ENCODE measurements at places on chromosomes 2 and 18. TPM values are rescaled to one million over a fixed set of nuclear protein-coding genes. Genes with fewer than 3 reads are reported as not detected.

The TYMS gene
- 6.7 TPM for total RNA-seq

The LIMS3 gene
- total RNA-seq: not detected

The CLASP1 gene
- 50.4 TPM for total RNA-seq

The DSC1 gene
- 0.49 TPM for total RNA-seq

The CCBE1 gene
- 2.1 TPM for total RNA-seq

The RPRD1A gene
- 52.5 TPM for total RNA-seq
